ENCODE measurements at places on chromosomes 2 and 18. TPM values are rescaled to one million over a fixed set of nuclear protein-coding genes. Genes with fewer than 3 reads are reported as not detected.

The FBXO41 gene
- total RNA-seq: 3.1 TPM

The PRKAG3 gene
- not detected for total RNA-seq

DNA sequence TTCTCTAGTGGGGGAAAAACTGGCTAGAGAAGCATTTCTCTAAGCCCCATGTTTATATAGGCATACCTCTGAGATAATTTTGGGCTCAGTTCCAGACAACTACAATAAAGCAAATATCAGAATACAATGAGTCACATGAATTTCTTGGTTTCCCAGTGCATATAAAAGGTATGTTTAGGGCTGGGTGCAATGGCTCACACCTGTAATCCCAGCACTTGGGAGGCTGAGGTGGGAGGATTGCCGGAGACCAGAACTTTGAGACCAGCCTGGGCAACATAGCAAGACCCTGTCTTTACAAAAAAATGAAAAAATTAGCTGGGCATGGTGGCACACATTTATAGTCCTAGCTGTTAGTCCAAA lies 22.2 kb downstream of the TSN start:
- no peak for DNase-seq

GRCh38 chr2:56313500-56313921 lies 129.7 kb downstream of the CCDC85A start:
- no peak for DNase-seq

DNA sequence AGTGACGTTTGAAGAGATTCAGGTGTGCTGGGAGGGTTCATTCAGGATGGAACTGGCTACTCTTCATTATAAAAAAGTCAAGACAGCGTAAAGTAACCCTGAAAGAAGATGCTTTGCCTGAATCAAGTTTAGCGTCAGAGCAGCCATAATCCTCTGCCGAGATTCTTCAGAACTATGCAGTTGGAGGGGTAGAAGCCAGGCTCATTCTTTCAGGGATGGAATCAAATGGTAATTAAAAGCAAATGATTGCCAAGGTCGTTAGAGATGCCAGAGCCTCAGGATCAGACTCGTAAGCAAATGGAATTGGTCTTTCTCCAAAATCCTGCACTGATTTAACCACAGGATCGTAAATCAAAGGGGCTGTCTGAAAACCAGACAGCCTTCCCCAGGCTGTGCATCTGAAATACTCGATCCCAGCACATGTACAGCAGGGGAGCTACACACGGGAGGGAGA lies 21.9 kb downstream of the APCDD1 start:
- no peak for DNase-seq

Measured in omental fat pad (tissue), 4 donors.